Hypothalamus (tissue), 51 donors: ENCODE measurements at places on chromosomes 2 and 18.

DNA sequence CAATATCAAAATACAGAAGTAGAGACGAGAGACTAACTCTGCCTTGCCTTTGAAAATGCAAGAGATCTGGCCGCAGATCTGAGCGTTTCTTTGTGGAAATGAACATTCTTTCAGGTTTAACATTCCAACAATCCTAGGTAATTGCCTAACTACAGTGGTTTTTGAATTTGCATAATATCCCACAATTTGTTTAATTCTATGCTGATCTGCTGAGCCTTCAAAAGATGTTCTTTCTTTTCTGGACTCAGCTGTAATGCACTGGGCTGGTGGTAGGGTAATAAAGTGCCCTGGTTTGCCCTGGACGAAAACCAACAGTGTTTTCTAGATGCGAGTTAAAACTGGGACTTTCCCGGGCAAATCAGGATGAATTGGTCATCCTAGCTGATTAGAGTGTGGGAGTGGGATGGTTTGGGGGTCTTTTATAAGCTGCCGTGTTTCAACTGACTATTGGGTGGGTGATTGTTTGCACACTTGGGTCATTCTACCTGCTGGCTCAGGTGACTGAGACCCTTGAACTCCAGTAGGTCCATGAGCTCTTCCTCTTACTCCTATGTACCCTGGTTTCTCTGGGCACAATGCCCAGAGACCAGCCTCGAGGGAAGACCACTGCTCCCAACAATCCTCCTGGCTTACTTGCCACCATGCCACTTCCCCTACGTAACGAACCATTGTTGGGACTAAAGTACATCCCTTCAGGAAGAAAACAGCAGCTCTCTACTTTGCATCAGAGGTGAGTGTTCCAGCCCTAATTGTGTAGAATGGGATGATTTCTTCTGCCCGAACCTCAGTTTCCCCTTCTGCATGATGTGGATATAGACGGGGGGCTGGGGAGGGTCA, 3.4 kb upstream of the PAX8 start:
- DNase-seq: no peak

- no peak for DNase-seq
Measured at GRCh38 chr2:223010641-223011040, 41.3 kb upstream of the KCNE4 start.

DNA sequence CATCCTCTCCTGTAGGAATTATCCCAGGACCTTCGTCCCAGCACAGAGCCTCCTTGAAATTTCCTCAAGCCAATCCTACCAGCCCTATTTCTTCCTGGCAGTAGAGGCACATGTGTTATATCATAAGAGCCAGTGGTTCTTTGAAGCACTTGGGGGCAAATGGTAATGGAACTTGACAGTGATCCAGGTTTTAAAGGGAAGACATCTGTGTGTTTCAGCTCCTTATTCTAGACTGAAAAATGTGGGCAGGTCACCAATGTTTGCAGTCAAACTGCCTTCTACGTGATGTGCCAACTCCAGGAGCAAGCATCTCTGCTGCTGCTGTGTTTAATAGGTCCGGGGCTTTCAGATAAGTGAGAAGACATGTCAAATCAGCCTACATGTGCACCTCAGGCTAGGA, 157.1 kb downstream of the GALNT14 start:
- no peak for DNase-seq

DNA sequence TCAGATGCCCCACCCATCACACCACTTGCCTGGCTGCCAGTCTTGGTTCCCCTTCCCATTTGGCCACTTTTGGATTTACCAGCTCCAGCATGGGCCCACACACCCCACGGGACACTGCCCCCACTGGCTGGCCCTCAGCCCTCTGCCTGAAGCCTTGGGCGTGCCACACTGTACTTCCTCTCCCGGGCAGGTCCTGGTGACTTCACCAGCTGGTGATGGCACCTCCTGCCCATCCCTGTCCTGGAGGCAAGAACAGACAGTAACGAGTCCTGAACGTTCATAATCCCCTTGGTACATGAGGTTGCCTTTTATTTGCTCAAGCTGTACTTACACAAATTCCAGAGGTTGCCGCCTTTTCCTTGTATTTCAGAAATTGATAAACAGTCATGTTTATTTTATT, 81.1 kb downstream of the TMEM17 start:
- no peak for DNase-seq
